ENCODE measurements at places on chromosomes 13 and 19. TPM values are rescaled to one million over a fixed set of nuclear protein-coding genes. Genes with fewer than 3 reads are reported as not detected.
A peak's percentile ranks its signal among the peaks of the same experiment; 100 is the strongest.

DNA sequence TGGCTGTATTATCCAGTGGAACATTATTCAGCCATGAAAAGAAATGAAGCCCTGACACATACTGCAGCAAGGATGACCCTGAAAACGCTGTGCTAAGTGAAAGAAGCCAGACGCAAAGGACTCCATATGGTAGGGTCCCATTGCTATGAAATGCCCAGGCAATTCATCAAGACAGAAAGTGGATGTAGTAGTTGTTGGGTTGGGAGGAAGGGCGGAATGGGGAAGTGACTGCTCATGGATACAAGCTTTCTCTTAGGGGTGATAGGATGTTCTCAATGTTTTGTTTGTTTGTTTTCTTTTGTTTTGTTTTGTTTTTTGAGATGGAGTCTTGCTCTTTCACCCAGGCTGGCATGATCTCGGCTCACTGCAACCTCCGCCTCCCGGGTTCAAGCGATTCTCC, 11.1 kb upstream of the CEACAM16 start:
- no peak overlapping the region for H3K27ac ChIP-seq
- H3K4me3 ChIP-seq, result no peak overlapping the region
- no peaks in the 10 kb centered on the region for H3K36me3 ChIP-seq
- peaks cover 26% of the 10 kb centered on the region for H3K4me1 ChIP-seq
- DNase-seq, result no peak

The SIGLEC5 gene
- not detected for polyA plus RNA-seq

GRCh38 chr19:5867201-5868136, 2.9 kb downstream of the FUT5 start:
- DNase-seq, result no peak
- H3K4me3 ChIP-seq, result no peak overlapping the region
- H3K27me3 ChIP-seq, result no peaks in the 10 kb centered on the region
- no peak overlapping the region for H3K27ac ChIP-seq
- no peaks in the 10 kb centered on the region for H3K36me3 ChIP-seq

GRCh38 chr19:47723581-47723940, 10.3 kb downstream of the EHD2 start:
- H3K4me1 ChIP-seq, result no peaks in the 10 kb centered on the region
- no peak overlapping the region for H3K4me3 ChIP-seq
- DNase-seq, result peak; percentile 40

GRCh38 chr13:98195054-98195791, 18.2 kb upstream of the RNF113B start:
- H3K36me3 ChIP-seq, result no peaks in the 10 kb centered on the region
- H3K27ac ChIP-seq, result no peak overlapping the region
- H3K27me3 ChIP-seq, result no peaks in the 10 kb centered on the region
- no peak overlapping the region for H3K4me3 ChIP-seq
- H3K4me1 ChIP-seq, result peaks cover 16% of the 10 kb centered on the region

The SERP2 gene
- 4.9 TPM for polyA plus RNA-seq

DNA sequence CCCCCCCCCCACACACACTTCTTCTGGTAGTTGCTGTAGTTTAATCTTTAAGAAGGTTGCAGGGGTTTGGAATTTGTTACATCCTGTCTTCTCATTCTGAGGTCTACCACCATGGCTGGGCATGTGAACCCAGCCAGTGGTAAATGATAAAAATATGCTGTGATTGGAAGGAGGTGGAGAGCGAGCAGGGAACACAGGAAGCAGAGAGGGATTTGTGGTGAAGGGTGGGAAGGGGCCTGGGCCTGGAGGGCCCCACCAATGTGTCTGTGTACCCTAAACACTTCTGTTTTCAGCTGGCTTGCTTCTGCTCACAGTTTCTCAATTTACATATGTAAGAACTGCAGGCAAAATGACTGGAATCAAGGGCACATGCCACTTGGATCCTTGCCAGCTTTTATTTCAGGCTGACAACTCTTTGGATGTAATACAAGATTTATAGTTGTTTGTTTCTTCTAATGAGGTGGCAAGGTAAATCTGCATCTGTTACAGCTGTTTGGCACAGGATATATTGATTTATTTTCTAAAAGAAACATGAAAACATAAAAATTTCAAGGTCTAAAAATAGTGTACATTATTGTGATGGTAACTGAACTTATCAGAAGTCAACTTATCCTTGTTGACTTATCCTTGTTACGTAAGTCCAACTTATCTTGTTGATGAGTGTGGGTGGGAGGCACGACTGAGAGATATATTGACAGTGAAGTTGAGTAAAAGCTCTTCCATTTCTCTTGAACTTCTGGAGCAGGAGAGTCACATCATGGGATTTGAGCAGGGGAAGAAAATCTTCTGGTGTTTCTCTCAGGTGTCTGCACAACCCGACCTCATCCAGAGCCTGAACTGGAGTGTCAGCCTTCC, 313.2 kb downstream of the SHISA2 start:
- H3K27me3 ChIP-seq, result no peaks in the 10 kb centered on the region
- no peaks in the 10 kb centered on the region for H3K4me1 ChIP-seq

DNA sequence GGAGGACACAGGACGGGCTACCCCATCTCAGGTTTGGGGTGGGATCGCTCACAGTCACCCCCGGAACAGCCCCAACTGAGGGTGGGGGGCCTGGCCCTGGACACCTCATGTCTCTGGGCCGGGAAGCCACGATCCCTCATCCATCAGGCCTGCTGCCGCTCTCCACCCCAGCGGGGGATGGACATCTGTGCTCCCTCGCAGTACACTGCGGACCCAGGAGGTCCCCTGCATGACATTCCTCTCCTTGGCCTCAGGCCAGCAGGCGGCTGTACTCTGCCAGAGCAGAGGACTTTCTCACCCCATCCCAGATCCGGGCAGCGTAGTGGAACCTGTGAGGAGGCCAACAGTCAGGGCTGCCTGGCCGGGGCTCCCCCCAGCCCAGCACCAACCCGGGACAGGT, 15.5 kb downstream of the IRGC start:
- H3K27me3 ChIP-seq, result no peaks in the 10 kb centered on the region
- DNase-seq, result no peak
- H3K27ac ChIP-seq, result no peak overlapping the region
- H3K4me3 ChIP-seq, result no peak overlapping the region

DNA sequence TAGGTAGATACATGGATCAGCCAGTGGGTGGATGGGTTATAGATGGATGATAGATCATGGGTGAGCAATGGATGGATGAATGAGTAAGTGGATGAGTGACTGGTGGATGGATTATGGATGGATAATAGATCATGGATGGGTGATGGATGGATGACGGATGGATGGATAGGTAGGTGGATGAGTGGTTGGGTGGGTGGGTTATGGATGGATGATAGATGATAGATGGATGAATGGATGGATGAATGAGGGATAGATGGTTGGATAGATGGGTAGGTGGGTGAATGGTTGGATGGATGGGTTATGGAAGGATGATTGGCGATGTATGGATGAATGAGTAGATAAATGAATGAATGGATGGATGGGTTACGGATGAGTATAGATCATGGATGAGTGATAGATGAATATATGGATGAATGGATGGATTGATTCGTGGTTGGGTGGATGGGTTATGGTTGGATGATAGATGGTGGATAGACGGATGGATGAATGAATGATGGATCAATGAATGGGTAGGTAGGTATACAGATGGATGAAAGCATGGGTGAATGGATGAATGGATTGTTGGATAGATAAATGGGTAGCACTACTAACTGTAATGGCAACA, 27.0 kb upstream of the PTPRS start:
- no peaks in the 10 kb centered on the region for H3K36me3 ChIP-seq
- H3K4me1 ChIP-seq, result no peaks in the 10 kb centered on the region
- DNase-seq, result no peak
- peaks cover 5% of the 10 kb centered on the region for H3K27me3 ChIP-seq
- no peak overlapping the region for H3K4me3 ChIP-seq

GRCh38 chr13:69306766-69307165, 800.9 kb upstream of the ATXN8OS start:
- no peak overlapping the region for H3K4me3 ChIP-seq
- no peaks in the 10 kb centered on the region for H3K27me3 ChIP-seq
- H3K4me1 ChIP-seq, result no peaks in the 10 kb centered on the region
- H3K27ac ChIP-seq, result no peak overlapping the region
- no peak for DNase-seq

DNA sequence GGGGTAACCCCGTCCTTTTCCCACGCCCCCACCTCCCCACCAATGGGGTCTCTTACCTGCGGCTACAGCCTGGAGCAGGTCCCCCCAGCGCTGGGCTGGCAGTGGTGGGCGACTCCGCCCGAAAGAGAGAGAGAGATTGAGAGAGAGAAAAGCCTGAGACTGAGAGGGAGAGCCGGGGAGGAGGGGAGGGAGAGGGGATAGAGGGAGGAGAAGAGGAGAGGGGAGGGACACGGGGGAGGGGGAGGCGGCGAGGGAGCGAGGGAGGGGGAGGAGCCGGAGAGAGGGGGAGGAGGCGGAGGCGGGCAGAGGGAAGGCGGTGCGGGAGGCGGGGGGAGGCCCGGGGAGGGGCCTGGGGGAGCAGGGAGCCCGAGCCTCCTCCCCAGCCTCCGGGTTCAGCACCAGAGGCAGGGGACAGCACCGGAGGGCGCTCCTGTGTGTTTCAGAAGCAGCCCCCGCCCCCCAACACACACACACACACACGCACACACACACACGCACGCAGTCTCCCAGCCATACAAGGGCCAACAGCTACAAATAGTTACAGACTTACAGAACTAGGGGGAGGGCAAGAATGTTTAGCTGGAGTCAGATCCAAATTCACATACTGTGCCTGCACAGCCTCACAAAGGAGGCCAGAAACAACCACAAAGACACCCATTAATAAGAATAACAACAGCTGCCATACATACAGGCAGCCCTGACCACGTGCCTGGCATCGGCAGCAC, at the start of gene SLC8A2:
SLC8A2 (minus strand) TSS at position 161 of the 725 bp plus-strand sequence. CDS start 5,490 bp downstream, outside the sequence.
- H3K4me3 ChIP-seq, result no peak within 1 kb of the TSS
- no peaks in the 10 kb centered on the region for H3K36me3 ChIP-seq
- H3K27ac ChIP-seq, result no peak within 1 kb of the TSS
- H3K4me1 ChIP-seq, result peaks cover 2% of the 10 kb centered on the region

- no peaks in the 10 kb centered on the region for H3K4me1 ChIP-seq
- H3K4me3 ChIP-seq, result no peak overlapping the region
- no peak for DNase-seq
- peaks cover 62% of the 10 kb centered on the region for H3K36me3 ChIP-seq
These were observed 50.9 kb upstream of the TEX29 start for GRCh38 chr13:111269508-111269907.

- no peaks in the 10 kb centered on the region for H3K36me3 ChIP-seq
- no peak for DNase-seq
- no peak overlapping the region for H3K4me3 ChIP-seq
- H3K27me3 ChIP-seq, result no peaks in the 10 kb centered on the region
- no peak overlapping the region for H3K27ac ChIP-seq
These were observed 1251.0 kb upstream of the PCDH9 start for GRCh38 chr13:68481130-68481529.

GRCh38 chr13:65965501-65965900, 1264.6 kb downstream of the PCDH9 start:
- H3K27me3 ChIP-seq, result no peaks in the 10 kb centered on the region
- no peak for DNase-seq
- H3K36me3 ChIP-seq, result no peaks in the 10 kb centered on the region
- H3K27ac ChIP-seq, result no peak overlapping the region
- H3K4me3 ChIP-seq, result no peak overlapping the region

The JAK3 gene
- polyA plus RNA-seq, result 6.8 TPM

- H3K27me3 ChIP-seq, result no peaks in the 10 kb centered on the region
- no peak overlapping the region for H3K4me3 ChIP-seq
- H3K27ac ChIP-seq, result no peak overlapping the region
- H3K36me3 ChIP-seq, result no peaks in the 10 kb centered on the region
- H3K4me1 ChIP-seq, result no peaks in the 10 kb centered on the region
- no peak for DNase-seq
These were observed 100.5 kb upstream of the SLITRK5 start for GRCh38 chr13:87570669-87571068.

The PRR22 gene
- 9.0 TPM for polyA plus RNA-seq

GRCh38 chr13:100520936-100521850, 67.4 kb downstream of the GGACT start:
- H3K4me3 ChIP-seq, result no peak overlapping the region
- DNase-seq, result no peak
- no peak overlapping the region for H3K27ac ChIP-seq

The EPN1 gene
- polyA plus RNA-seq, result 161 TPM

The CDC34 gene
- polyA plus RNA-seq, result 113 TPM

GRCh38 chr13:88866195-88866594, 1195.0 kb downstream of the SLITRK5 start:
- no peak overlapping the region for H3K4me3 ChIP-seq
- no peak overlapping the region for H3K27ac ChIP-seq
- no peaks in the 10 kb centered on the region for H3K4me1 ChIP-seq

- no peaks in the 10 kb centered on the region for H3K27me3 ChIP-seq
- H3K4me1 ChIP-seq, result no peaks in the 10 kb centered on the region
- H3K36me3 ChIP-seq, result no peaks in the 10 kb centered on the region
- H3K4me3 ChIP-seq, result no peak overlapping the region
These were observed 36.3 kb upstream of the ZNF724 start for GRCh38 chr19:23286477-23286876.

- H3K4me3 ChIP-seq, result no peak overlapping the region
- no peaks in the 10 kb centered on the region for H3K27me3 ChIP-seq
- no peaks in the 10 kb centered on the region for H3K4me1 ChIP-seq
- no peaks in the 10 kb centered on the region for H3K36me3 ChIP-seq
- no peak for DNase-seq
These were observed 37.8 kb downstream of the OLFM4 start for GRCh38 chr13:53066411-53066810.

GRCh38 chr13:98521461-98522247, 55.3 kb downstream of the STK24 start:
- no peak overlapping the region for H3K27ac ChIP-seq
- H3K27me3 ChIP-seq, result no peaks in the 10 kb centered on the region
- H3K4me3 ChIP-seq, result no peak overlapping the region
- no peaks in the 10 kb centered on the region for H3K36me3 ChIP-seq

- peak overlapping the region; percentile 92 for H3K4me3 ChIP-seq
- DNase-seq, result no peak
- peak overlapping the region; percentile 89 for H3K27ac ChIP-seq
- H3K36me3 ChIP-seq, result no peaks in the 10 kb centered on the region
These were observed 1.0 kb upstream of the KRI1 start for GRCh38 chr19:10566658-10567410.

GRCh38 chr19:31223740-31224534, 125.3 kb downstream of the TSHZ3 start:
- no peaks in the 10 kb centered on the region for H3K4me1 ChIP-seq
- no peaks in the 10 kb centered on the region for H3K36me3 ChIP-seq
- peak; percentile 12 for DNase-seq
- H3K27me3 ChIP-seq, result no peaks in the 10 kb centered on the region

DNA sequence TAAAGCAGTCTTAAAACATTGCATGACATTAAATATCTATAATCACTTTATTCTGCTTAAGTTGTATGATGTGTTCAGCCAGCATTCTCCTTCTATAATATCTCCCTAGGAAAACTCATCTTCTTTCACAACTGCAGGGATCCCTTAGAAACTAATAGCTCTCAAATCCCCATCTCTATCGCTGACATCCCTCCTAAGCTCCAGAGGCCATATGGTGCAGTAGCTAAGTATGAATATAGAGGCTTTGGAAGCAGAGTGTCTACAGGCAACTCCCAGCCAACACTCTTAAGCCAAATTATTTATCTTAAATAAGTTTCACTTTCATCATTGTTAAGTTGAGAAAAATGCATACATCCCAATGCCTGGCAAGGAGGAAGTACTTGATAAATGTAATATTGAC, 349.5 kb upstream of the MIR17HG start:
- no peak overlapping the region for H3K27ac ChIP-seq
- H3K36me3 ChIP-seq, result no peaks in the 10 kb centered on the region
- no peak overlapping the region for H3K4me3 ChIP-seq
- H3K27me3 ChIP-seq, result no peaks in the 10 kb centered on the region
- H3K4me1 ChIP-seq, result no peaks in the 10 kb centered on the region

The CGB5 gene
- not detected for polyA plus RNA-seq

GRCh38 chr13:98529171-98529570, 47.7 kb downstream of the STK24 start:
- H3K27ac ChIP-seq, result no peak overlapping the region
- no peaks in the 10 kb centered on the region for H3K36me3 ChIP-seq
- no peaks in the 10 kb centered on the region for H3K27me3 ChIP-seq
- peaks cover 3% of the 10 kb centered on the region for H3K4me1 ChIP-seq
- DNase-seq, result no peak
